ENCODE measurements at places on chromosomes 16 and 17.

DNA sequence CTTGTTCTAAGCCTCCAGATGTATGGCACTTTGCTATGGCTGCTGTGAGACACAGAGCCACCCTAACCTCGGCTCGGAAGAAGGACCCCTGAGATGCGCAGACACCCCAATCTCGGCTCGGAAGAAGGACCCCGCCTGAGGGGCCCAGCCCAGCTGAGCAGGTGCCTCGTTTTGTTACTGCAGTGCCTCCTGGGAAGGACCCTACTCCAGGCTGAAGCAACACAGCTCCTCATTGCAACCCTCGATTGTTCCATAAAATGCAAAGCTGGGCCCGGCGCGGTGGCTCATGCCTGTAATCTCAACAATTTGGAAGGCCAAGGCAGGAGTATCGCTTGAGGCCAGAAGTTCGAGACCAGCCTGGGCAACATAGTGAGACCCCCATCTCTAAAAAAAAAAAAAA is 61.3 kb downstream of the C16orf95 start:
- ATAC-seq = no peak

GRCh38 chr16:4032768-4033167 is 83.5 kb downstream of the ADCY9 start:
- ATAC-seq = no peak

GRCh38 chr16:51818342-51818944 is 667.4 kb upstream of the SALL1 start:
- ATAC-seq = no peak

GRCh38 chr17:5234645-5235576 is at the start of gene SCIMP:
SCIMP (minus strand) TSS chr17:5234860; CDS start chr17:5234755, 105 bp downstream.
- peak; percentile 23 for ATAC-seq

GRCh38 chr16:54284319-54284930 is 2.2 kb downstream of the IRX3 start:
- no peak for ATAC-seq

DNA sequence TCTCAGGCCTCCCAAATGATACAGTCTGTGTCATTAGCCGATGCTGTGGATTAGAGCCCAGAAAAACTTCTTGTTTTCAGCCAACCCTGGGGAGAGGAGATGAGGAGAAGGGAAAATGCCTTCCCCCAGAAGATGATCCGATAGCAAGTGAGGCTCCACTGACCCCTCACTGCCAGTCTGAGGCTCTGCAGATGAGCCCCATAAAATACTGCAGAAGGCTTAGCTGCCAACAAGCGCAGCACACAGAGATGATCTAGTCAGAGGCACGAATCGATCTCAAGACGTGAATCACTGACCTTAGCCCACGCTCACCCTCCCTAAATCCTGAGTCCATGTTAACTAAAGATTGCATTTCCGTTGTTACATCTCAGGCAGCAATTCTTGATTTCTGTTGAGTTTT is 31.5 kb downstream of the SALL1 start:
- no peak for ATAC-seq
